ENCODE measurements at places on chromosomes 16 and 17.
A peak's percentile ranks its signal among the peaks of the same experiment; 100 is the strongest.

DNA sequence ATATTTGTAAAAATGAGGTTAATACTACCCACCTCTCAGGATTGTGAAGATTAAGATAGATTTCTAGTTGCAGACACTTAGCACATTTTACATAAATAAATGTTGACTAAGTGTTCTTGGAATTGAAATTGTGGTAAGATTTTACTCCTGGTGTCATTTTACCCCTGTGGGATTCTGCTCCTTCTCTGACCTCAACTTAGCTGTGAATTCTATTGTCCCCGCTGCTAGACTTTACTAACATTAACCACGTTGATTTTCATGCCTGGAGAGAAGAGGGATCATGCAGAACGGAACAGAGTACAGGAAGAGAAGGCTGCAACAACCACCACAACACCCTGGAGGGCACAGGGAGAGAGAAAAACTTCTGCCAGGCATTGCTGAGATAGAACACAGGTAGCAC, 2.1 kb upstream of the TOM1L1 start:
- no peak for DNase-seq

- DNase-seq: peak; percentile 43
These were observed 97.6 kb upstream of the DNAH17 start for GRCh38 chr17:78674595-78675315.

GRCh38 chr16:70476272-70477020, 22.1 kb downstream of the FCSK start:
- no peak for DNase-seq

GRCh38 chr17:33202021-33202420, 91.1 kb downstream of the ASIC2 start:
- no peak for DNase-seq

DNA sequence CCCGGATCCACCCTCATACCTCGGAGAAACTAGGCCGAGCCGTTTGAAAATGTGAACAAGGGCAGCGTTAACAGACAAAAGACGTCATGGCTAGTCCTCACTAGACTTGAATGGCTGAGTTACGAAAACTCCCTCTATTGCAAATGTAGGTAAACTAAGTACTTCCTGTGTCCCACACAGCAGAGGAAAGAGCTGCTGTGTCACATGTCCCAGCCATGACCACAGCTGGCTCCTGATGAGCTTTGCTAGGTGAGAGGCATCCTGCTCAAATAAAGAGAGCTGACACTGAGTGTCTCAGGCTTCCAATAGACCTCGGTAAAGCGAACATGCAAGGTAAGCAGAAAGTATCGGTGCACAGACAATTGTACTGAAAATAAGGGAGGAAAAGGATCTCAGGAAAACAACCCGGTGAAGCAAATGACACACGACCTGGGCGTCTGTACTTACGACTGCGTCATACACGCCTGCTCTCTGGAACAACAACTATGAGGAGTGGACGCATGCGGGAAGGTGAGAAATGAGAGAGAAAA, 26.0 kb downstream of the TMEM204 start:
- no peak for DNase-seq

DNA sequence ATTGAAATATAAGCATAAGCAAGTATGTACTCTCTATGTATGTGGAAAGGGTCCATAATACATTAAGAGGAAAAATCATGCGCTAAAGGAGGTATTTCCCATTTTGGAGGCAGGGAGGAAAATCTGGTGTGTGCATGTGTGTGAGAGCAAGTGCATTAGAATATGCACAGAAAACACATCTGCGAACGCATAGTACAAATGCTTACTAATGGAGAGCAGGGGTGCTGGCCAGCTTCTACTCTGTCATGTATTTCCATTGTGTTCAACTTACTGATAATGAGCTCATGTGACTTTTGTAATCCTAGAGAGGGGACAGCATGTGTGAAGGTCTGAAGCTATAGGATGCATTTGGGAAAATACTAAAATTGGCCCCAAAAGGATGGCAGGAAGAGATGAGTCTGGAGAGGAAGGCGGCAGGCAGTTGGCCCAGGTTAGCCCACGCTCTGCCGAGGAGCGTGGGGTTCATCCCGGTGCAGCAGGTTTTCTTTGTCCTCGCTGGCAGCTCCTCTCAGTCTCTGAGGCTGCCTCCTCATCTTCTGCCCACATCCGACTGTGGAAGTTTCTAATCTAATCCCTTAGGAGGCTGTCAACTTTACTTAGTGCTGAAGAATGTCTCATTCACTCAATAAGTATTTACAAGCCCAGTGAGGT, 17.8 kb upstream of the KSR1 start:
- DNase-seq: no peak

DNA sequence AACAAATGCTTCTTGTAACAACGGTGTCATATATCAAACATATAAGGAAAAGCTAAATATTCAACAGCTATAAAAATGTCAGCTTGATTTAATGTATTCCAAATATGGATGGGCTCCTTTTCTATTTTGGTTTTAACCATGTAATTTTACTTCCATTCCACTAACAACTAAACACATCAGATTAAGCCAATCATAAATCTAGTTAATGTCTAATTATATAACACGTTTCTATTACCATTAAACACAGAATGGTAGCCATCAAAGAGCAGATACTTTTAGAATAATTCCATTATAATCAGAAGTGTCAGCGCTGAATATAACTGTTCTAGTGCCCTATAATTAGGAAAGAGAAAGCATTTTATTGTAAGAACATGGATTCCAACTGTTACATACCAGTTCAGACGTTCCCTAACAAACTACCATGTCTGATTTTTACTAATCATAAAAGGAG, 10.0 kb downstream of the CMC2 start:
- no peak for DNase-seq

- DNase-seq: no peak
These were observed 15.1 kb downstream of the NOD2 start for GRCh38 chr16:50708373-50709060.

DNA sequence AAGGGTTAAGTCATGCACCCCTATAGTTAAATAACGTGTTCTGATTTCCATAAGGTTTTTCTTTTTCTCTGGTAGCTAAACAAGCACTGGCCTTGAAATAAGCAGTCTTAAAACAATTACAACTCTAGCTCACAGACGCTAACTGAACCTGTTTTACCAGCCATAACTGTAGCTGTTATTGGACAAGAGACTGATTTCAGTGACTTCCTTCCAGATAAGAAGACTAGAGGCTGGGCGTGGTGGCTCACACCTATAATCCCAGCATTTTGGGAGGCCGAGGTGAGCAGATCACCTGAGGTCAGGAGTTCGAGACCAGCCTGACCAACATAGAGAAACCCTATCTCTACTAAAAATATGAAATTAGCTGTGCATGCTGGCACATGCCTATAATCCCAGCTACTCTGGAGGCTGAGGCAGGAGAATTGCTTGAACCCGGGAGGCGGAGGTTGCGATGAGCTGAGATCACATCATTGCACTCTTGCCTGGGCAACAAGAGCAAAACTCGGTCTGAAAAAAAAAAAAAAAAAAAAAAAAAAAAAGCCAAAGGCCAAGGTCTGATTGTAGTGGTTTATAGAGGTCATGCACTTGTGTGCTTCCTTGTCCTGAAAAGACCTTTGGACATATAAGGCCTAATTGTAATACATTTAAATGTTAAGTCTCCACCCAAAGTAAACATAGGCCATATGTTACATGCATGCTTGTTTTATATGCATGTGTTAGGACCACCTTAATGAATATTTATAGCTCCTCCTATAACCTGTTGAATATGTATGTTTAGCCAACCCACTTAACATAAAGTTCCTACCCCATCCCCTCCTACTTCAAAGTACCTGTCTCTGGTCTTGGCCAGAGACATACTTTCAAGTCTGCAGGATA, 319.5 kb upstream of the CA10 start:
- DNase-seq: no peak

- DNase-seq: no peak
These were observed 30.7 kb upstream of the EIF1 start for GRCh38 chr17:41657936-41658335.

- DNase-seq: no peak
These were observed 4.5 kb downstream of the ZNF646 start for GRCh38 chr16:31078597-31079341.

GRCh38 chr16:19488213-19488640, 33.7 kb downstream of the GDE1 start:
- DNase-seq: no peak

DNA sequence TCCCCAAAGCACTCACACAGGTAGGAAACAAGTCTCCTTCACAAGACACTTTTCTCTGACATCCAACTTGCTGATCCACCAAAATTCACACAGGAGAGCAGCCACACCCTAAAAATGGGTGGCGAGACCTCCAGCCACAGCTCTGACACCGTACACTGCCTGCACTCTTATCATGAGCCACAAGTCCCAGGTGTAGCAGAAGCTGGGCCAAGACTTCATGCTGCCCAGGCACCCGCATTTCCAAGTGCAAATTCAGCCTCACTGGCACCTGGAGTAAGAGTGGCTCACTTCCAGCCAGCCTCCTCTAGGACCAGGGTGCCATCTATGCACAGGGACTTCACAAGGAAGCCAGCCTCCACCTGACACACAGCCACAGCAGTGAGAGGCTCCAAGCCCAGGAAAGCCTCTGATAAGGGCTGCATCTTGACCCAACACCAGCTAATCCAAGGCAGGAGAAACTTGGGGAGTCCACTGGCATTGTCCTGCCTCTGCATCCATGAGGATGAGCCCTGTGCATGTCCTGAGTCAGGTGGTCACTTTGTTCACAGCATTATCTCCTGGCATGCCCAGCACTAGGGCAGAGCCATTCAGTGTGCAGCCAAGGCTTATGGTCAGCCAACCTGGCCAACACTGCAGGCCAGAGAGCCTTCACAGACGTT, 2.6 kb upstream of the ZNF768 start:
- DNase-seq: no peak

DNA sequence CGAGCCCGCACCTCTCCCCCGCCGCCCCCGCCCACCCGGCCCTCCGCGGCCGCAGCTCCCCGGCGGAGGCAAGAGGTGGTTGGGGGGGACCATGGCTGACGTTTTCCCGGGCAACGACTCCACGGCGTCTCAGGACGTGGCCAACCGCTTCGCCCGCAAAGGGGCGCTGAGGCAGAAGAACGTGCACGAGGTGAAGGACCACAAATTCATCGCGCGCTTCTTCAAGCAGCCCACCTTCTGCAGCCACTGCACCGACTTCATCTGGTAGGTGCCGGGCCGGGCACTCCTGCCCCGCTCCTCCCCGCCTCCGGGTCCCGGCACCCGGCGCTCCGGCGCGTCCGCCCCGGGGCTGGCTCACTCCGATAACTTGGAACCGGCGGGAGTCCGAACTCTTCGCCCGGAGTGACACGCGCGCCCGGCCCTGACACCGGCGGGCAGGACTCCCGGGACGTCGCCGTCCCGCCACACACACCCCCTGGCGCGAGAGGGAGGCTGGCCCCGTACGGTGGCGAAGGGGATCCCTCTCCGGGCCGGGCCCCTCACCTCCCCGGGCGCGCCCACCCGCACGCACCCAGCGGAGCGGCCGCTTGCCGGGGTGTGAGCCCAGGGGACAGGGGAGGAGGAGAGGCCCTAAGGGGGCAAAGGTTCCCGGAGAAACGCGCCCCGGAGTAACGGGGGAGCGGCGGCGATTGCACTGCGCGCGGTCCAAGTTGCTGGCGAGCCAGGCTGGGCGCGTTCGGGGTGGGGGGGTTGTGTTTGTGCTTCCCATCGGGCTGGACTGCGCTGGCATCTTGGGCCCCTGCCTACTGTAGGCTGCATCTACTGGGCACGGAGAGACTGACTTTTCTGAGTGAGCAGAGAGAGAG, 581 bp downstream of the PRKCA start:
- DNase-seq: peak; percentile 18

Data from NCI-H1092 (cell line).